ENCODE measurements at places on chromosomes 7 and 10.

GRCh38 chr7:105644937-105645336 is 63.6 kb upstream of the EFCAB10 start:
- DNase-seq = no peak

- no peak for DNase-seq
These were observed 143.1 kb downstream of the WDR37 start for GRCh38 chr10:1199345-1199673.

GRCh38 chr10:119817991-119818888 is 54.4 kb downstream of the MCMBP start:
- DNase-seq = no peak

DNA sequence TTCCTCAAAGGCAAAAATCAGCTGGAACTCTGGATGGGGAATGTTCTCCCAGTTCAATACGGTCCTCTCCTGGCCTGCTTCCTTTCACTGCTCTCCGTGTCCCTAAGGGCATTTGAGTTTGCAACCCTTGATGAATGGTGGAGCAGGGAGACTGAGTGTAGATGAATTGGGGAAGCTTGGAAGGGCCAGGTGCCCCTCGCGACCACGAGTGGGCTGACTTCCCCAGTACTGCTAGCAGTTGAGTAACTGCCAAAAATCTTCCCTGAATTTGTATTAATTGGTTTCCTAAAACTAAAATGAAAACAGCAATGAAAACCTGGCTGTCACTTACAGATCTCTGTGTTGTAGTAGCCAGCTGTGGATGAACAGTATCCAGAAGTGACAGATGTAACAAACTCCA is 13.6 kb downstream of the IRF5 start:
- no peak for DNase-seq

DNA sequence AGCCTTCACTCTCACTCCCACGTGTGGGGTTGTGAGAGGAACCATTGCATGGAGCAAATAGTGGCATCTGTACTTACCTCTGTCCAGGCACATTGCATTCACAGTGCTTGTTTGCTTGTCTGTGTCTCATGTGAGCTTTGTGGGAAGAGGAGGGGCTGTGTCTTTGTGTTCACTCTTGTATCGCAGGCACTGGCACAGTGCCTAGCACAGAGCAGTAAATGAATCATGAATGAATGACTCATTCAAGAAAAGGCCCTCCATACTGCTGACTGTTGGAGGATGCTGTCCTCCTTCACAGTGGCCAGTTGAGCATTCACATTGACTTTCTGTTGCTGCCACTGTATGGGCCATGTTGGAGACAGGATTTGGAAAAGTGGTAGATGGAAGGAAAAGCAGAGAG is 125.3 kb downstream of the SORCS3 start:
- DNase-seq = no peak

- no peak for DNase-seq
These were observed 7.1 kb downstream of the AHR start for GRCh38 chr7:17305387-17306171.

DNA sequence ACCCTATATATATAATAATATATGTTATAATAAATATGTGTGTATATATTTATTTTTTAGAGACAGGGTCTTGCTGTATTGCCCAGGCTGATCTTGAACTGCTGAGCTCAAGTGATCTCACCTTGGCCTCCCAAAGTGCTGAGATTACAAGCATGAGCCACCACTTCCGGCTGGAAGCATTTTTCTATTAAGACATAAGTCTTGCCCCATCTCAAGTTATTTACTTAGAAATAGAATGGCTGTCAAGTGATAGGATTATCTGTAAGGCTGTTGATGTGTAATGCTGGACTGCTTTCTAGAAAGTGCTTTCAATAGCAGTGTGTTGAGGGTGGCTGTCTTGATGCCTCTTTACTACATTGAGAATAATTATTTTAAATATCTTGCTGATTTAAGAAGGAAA is 65.2 kb downstream of the ZMYND11 start:
- no peak for DNase-seq

GRCh38 chr10:8435186-8436055 is 380.9 kb downstream of the GATA3 start:
- DNase-seq = no peak

- DNase-seq = no peak
These were observed 2.7 kb downstream of the ORAI2 start for GRCh38 chr7:102436118-102436517.

- no peak for DNase-seq
These were observed 23.9 kb downstream of the AQP1 start for GRCh38 chr7:30935569-30935877.

DNA sequence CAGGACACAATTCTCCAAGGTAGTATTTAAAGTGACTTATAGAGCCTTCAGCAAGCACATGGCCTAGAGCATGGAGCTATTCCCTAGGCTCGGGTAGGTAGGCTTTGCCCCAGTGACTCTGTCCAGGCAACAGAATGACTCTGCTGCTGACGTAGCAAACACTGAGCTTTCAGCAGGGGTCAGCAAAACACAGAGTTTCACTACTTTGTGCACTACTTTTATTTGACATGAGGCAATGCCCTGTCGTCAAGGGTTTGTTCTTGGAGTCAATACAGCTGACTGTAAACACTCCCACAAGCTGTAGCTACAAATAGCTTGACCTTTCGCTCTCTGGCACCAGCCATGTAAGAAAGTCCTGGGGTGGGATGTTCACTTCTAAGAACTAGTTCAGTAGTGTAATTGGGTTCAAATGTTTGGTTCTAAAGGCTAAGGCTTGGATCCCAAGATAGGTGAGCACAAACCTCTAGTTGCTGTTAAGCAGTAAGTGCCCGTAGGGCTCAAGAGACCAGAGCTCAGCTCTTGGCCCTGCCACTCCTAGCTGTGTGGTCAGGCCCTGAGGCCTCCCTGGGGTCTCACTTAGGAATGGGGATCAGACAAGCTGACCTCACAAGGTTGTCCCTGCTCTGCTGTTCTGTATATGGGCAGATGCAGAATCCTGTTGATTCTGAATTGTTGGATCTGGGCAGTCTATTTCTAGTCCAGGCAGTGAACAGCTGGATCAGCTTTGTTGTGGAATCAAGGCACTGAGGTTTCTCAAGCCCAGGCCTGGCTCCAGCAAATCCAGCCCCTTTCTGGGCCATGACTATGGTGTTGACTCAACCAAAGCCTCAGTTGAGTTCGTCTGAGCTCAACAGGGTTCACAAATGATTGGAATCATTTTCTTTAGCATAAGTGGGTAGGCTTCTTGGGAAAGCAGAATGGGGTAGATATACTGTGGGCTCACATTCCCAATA is 10.7 kb downstream of the NODAL start:
- no peak for DNase-seq
